ENCODE measurements at places on chromosomes 6 and 20. TPM values are rescaled to one million over a fixed set of nuclear protein-coding genes. Genes with fewer than 3 reads are reported as not detected.

DNA sequence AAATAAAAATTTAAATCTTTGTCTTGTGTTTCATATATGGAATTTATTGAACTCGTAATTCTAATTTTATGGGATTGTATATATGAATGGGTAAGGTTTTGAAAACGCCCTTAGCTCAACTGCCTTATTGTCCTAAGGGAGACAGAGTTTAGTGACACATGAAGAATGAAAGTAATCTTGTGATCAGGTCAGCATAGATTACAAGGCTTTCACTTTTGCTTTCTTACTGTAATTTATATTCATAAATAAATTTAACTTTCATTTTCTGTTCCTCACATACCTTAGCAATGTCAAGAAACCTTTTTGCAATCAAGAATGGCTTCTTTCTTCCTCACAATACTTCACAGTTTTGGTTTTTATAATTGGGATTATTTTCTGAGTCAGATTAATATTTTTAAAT lies 14.4 kb downstream of the KPNA5 start:
- no peaks in the 10 kb centered on the region for H3K4me1 ChIP-seq
- no peak overlapping the region for H3K4me3 ChIP-seq
- H3K27me3 ChIP-seq = no peaks in the 10 kb centered on the region

GRCh38 chr6:4649728-4650127 lies 126.5 kb upstream of the CDYL start:
- DNase-seq = no peak
- H3K27ac ChIP-seq = no peak overlapping the region
- no peaks in the 10 kb centered on the region for H3K4me1 ChIP-seq
- no peak overlapping the region for H3K4me3 ChIP-seq
- no peaks in the 10 kb centered on the region for H3K36me3 ChIP-seq
- peaks cover 7% of the 10 kb centered on the region for H3K27me3 ChIP-seq

The TNFAIP3 gene
- total RNA-seq = 2.2 TPM

- peaks cover 8% of the 10 kb centered on the region for H3K4me1 ChIP-seq
- no peak overlapping the region for H3K4me3 ChIP-seq
- H3K36me3 ChIP-seq = peaks cover 7% of the 10 kb centered on the region
These were observed 15.9 kb upstream of the ITPR3 start for GRCh38 chr6:33604941-33605854.

The RAET1G gene
- total RNA-seq = not detected

GRCh38 chr6:40901322-40902055 lies 137.5 kb downstream of the UNC5CL start:
- no peak overlapping the region for H3K27ac ChIP-seq
- no peaks in the 10 kb centered on the region for H3K4me1 ChIP-seq
- no peaks in the 10 kb centered on the region for H3K27me3 ChIP-seq
- no peaks in the 10 kb centered on the region for H3K36me3 ChIP-seq
- H3K4me3 ChIP-seq = no peak overlapping the region
- no peak for DNase-seq

DNA sequence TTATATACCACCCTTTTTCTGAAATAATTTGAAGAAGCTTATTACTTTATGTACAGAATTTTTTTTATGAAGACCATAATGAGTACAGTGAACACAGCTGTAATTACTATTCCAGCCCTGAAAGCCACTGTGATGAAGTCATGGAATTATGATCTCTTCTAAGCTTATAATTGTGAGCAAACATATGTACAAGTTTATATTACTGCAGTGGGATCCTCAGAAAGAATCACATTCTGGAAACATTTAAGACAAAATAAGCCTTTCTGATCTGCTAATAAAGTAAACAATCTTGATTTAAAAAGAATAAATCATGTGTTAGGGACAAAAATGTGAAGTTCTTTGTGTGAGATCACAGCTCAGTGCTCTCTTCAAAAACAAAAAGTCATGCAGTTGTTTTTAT lies 560.4 kb downstream of the CD109 start:
- no peak for DNase-seq
- H3K36me3 ChIP-seq = peaks cover 9% of the 10 kb centered on the region

DNA sequence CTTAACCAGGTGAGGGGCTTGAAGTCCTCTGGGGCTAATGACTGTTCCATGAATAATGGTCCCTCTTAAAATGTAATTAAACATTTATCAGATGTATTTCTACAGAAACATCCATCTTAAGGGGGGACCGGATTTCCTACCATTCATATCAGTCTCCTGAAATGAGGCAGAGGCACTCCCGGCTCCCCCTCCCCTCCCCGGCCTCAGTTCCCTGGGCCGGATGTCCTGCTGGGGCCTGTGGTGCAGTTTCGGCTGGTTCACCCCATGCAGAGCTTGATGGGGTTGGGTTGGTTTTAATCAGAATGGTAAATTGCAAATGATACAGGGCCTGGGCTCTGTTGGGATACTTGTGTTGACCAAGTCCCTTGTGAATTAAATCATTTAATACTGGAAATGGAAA lies 349.4 kb downstream of the PREX1 start:
- peaks cover 7% of the 10 kb centered on the region for H3K36me3 ChIP-seq
- no peaks in the 10 kb centered on the region for H3K4me1 ChIP-seq
- DNase-seq = no peak
- no peak overlapping the region for H3K27ac ChIP-seq
- no peak overlapping the region for H3K4me3 ChIP-seq

The ATP6V1G2 gene
- 95.6 TPM for total RNA-seq

The IPCEF1 gene
- 0.61 TPM for total RNA-seq

The RAE1 gene
- total RNA-seq = 28.3 TPM

- DNase-seq = no peak
- H3K4me1 ChIP-seq = no peaks in the 10 kb centered on the region
- H3K27me3 ChIP-seq = no peaks in the 10 kb centered on the region
- no peak overlapping the region for H3K4me3 ChIP-seq
- H3K27ac ChIP-seq = no peak overlapping the region
These were observed 41.5 kb downstream of the SLC2A12 start for GRCh38 chr6:134010974-134011373.

DNA sequence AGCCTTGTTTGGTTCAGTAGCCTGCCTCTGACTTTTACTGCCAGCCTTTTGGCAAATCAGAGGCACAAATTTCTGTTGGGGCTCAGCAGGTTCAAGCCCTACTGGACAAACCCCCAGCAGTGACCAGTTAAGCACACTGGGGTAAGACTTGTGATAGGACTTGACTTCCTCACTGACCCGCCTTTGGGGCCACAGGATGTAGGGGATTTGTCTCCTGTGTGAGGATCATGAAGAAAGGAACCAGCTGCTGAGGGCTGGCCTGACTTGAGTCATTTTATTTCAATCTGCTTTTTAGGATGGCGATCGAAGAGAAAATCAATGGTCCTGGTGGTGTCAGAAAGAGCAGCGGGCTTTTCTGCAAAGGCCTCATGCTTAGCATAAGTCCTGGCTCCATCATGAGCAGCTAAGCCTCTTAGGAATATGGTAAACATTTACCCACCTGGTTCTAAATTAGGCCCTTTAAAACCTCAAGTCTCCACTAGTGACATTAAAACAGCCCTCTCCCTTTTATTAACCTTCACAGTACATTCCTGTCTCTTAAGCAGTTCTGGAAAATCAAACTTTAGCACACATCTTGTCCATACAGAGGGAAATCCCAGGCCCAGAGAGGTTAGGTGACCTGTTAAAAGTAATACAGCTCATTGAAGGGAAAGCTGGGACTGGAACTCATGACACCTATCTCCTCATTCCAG lies 16.6 kb downstream of the CHMP4B start:
- peaks cover 46% of the 10 kb centered on the region for H3K4me1 ChIP-seq
- DNase-seq = no peak
- no peaks in the 10 kb centered on the region for H3K27me3 ChIP-seq

DNA sequence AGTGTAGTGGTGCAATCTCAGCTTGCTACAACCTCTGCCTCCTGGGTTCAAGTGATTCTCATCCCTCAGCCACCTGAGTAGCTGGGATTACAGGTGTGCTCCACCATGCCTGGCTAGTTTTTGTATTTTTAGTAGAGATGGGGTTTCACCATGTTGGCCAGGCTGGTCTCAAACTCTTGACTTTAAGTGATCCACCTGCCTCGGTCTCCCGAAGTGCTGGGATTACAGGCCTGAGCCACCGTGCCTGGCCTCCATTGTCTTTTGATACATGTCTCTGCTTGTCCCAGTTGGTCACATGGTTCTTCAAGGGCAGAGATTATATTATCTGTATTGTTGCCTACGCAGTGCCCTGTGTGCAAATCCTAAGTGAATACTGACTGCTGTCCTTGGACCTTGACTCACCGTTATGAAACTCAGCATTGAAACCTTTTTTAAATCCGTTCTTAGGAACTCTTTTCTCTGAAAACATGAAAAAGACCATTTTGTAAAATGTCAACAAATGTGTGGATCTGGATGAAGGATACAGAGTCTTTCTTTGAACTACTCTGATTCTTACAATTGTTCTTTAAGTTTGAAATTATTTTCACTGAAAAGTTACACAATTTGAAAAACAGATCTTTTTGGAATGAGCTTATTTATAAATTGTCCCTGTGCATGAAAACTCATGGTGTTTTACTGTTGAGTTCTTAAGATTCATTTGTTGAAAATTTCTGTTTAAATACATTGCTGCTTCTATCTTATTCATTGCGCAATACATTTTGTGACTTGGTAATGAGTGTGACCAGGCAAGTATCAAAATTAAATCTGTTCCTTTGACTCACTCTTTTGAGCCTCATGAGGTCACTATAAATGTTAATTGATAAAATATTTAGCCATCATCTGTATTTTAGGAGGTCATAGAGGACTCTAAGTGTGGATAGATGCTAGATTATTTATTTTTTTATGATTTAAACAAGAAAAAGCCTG lies 293.5 kb downstream of the UTRN start:
- no peak overlapping the region for H3K4me3 ChIP-seq
- H3K27me3 ChIP-seq = no peaks in the 10 kb centered on the region
- no peak overlapping the region for H3K27ac ChIP-seq

The SLC26A8 gene
- 0.29 TPM for total RNA-seq

GRCh38 chr6:84515067-84515466 lies 249.3 kb downstream of the TBX18 start:
- no peaks in the 10 kb centered on the region for H3K27me3 ChIP-seq
- no peaks in the 10 kb centered on the region for H3K4me1 ChIP-seq
- H3K36me3 ChIP-seq = no peaks in the 10 kb centered on the region
- no peak for DNase-seq
- no peak overlapping the region for H3K27ac ChIP-seq

GRCh38 chr6:41284726-41285125 lies 1.8 kb downstream of the TREM1 start:
- no peaks in the 10 kb centered on the region for H3K4me1 ChIP-seq
- H3K27ac ChIP-seq = no peak overlapping the region
- H3K27me3 ChIP-seq = no peaks in the 10 kb centered on the region
- no peaks in the 10 kb centered on the region for H3K36me3 ChIP-seq

GRCh38 chr6:166419286-166419685 lies 36.5 kb upstream of the MPC1 start:
- H3K4me3 ChIP-seq = no peak overlapping the region
- peaks cover 28% of the 10 kb centered on the region for H3K4me1 ChIP-seq
- peaks cover 9% of the 10 kb centered on the region for H3K27me3 ChIP-seq
- no peak for DNase-seq
- no peak overlapping the region for H3K27ac ChIP-seq

DNA sequence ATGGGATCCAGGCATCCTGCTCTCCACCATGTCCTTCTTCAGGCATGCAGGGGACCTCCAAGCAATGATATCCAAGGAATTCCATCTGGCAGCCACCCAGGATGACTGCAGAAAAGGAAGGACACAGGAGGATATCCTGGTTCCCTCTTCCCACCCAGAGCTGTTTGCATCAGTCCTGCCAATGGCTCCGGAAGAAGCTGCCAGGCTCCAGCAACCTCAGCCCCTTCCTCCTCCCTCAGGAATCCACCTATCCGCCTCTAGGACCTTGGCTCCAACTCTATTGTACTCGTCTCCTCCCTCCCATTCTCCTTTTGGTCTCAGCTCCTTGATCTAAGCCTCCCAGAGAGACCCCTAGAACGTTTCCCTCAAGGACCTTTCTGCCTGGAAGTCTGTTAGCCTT lies 733 bp upstream of the PSORS1C2 start:
- peak overlapping the region; percentile 86 for H3K27ac ChIP-seq
- H3K4me1 ChIP-seq = peaks cover 23% of the 10 kb centered on the region
- H3K36me3 ChIP-seq = no peaks in the 10 kb centered on the region

The LCA5 gene
- total RNA-seq = 5.3 TPM

- H3K27me3 ChIP-seq = no peaks in the 10 kb centered on the region
- DNase-seq = no peak
- H3K4me3 ChIP-seq = no peak overlapping the region
- no peaks in the 10 kb centered on the region for H3K4me1 ChIP-seq
- H3K36me3 ChIP-seq = peaks cover 5% of the 10 kb centered on the region
These were observed 97.5 kb downstream of the PTPRK start for GRCh38 chr6:128422871-128423270.

- no peaks in the 10 kb centered on the region for H3K27me3 ChIP-seq
- H3K36me3 ChIP-seq = no peaks in the 10 kb centered on the region
- H3K27ac ChIP-seq = no peak overlapping the region
- H3K4me1 ChIP-seq = no peaks in the 10 kb centered on the region
These were observed 222.3 kb upstream of the SMLR1 start for GRCh38 chr6:130604841-130605399.

DNA sequence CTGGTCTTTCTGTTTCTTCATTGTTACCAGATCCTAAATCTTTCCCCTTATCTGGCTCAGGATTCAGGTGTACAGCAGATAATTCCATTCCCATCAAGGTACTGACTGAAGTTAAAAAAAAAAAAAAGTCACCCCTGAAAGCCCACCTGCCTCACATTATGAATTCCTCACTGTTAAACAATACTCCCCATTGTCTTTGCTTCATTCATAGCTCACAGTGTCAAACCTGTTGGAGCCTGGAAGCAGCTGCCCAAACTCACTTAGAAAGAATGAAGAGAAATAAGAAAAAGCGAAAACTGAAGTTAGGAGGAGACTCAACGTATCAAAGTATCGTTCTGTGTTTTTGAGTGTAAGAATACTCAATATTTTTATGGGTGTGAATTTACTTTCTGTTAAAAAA lies 1.8 kb upstream of the DCBLD1 start:
- peaks cover 19% of the 10 kb centered on the region for H3K4me1 ChIP-seq
- H3K4me3 ChIP-seq = no peak overlapping the region
- no peaks in the 10 kb centered on the region for H3K36me3 ChIP-seq
- H3K27ac ChIP-seq = no peak overlapping the region
- DNase-seq = no peak

The FERMT1 gene
- 0.29 TPM for total RNA-seq

DNA sequence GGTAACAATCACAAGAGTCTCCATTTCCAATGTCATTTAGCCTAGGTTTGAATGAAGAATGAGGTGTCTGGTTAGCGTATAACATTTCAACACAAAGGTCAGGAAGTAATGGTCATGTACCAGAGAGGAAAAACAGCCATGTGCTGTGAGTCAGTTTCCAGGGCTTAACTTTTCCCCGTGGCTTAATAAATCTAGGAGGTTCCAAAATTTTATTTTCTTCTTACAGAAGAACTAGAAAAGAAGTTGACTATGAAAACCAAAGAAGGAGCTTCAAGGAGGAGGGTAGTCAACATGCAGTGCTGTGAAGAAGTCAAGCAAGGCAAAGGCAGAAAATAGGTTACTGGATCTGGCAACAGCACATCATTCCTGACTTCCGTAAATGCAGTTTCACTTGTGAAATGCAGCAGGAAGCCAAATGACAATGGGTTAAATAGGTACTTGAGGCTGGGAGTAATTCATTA lies 8.4 kb upstream of the GABRR2 start:
- H3K36me3 ChIP-seq = peaks cover 8% of the 10 kb centered on the region
- H3K27me3 ChIP-seq = peaks cover 4% of the 10 kb centered on the region
- H3K4me3 ChIP-seq = no peak overlapping the region
- H3K27ac ChIP-seq = no peak overlapping the region
- no peaks in the 10 kb centered on the region for H3K4me1 ChIP-seq

GRCh38 chr6:163147994-163148393 lies 266.5 kb upstream of the QKI start:
- H3K27me3 ChIP-seq = no peaks in the 10 kb centered on the region

GRCh38 chr20:50280851-50281655 lies 90.4 kb downstream of the CEBPB start:
- no peak overlapping the region for H3K27ac ChIP-seq
- no peak for DNase-seq
- H3K27me3 ChIP-seq = peaks cover 10% of the 10 kb centered on the region
- H3K4me3 ChIP-seq = no peak overlapping the region

- no peaks in the 10 kb centered on the region for H3K27me3 ChIP-seq
- H3K4me3 ChIP-seq = no peak overlapping the region
- no peak overlapping the region for H3K27ac ChIP-seq
These were observed 35.3 kb downstream of the RALGAPA2 start for GRCh38 chr20:20677186-20677585.

Data from glutamatergic neuron (in vitro differentiated cells).